Sciatic nerve (tissue), 2 donors: ENCODE measurements at places on chromosomes 12 and 14. TPM values are rescaled to one million over a fixed set of nuclear protein-coding genes. Genes with fewer than 3 reads are reported as not detected.

GRCh38 chr14:20970647-20970982, 15.3 kb downstream of the RNASE2 start:
- no peak for DNase-seq

- DNase-seq: no peak
These were observed 44.3 kb downstream of the TMTC2 start for GRCh38 chr12:82730953-82731459.

- DNase-seq: no peak
These were observed 36.3 kb upstream of the STK38L start for GRCh38 chr12:27207615-27208413.

DNA sequence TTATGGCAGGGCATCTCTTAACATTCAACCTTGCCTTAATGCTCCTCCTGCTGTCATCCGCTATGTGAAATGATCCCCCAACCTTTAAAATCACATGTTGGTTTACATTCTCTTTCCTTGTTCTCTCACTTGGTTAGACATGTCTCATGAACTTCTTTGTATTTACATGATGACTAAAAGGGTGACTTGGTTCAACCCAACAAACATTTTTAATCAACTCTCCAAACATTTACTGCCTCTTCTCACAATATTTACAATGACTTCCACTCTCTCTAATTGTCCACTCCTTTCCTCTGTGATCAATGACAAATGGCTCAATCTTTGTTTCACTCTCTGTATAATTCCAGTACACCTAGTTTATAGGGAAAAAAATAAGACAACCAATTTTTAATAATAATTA, 506.1 kb downstream of the NELL2 start:
- no peak for DNase-seq

GRCh38 chr14:28613532-28613931, 153.1 kb upstream of the FOXG1 start:
- DNase-seq: no peak

NKX2-1 gene
- total RNA-seq: 0.22 TPM

HVCN1 gene
- 7.5 TPM for total RNA-seq

DNA sequence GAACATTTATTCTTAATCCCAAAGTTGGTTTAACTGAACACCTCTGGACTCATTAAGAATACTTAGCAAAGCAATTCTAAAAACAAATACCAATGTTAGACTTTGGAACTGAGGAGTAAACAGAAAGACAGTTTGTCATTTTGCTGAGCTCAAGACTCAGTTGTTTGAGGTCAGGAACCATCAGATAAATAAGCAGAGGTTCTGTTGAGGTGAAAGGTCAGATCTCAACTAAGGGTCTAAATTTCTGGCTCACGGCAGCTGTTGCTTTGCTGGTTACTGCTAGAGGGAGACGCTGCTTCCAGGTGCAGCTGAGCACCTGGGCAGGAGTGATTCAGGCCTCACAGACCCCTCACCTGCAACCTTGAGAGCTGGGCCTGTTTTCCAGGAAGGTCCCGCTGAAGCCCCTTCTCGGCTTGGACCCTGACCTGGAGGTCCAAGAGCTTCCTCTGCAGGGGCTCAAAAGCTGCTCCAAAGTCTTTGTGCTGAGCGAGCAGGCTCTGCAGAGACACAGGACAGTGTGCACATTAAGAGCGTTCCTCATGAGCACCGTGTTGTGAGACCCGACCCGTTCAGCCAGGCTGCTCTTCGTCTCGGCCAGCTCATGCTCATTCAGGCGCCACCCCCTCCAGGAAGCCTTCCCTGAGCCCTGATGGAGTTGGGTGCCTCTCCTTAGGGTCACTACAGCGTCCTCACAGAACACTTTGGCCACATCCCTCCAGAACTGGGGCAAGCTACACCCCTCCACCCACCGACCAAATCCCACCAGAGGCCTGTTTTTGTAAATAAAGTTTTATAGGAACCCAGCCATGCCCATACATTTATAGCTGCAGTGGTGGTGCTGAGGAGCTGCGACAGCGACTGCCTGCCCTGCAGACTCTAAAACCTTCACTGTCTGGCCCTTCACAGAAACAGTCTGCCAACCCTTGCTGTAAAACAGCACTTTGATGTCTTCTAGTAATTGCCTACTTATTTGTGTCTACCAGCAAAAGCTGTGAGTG, 72.0 kb downstream of the SYNE3 start:
- DNase-seq: no peak

GRCh38 chr12:29238822-29239291, 89.8 kb downstream of the FAR2 start:
- DNase-seq: no peak

DNA sequence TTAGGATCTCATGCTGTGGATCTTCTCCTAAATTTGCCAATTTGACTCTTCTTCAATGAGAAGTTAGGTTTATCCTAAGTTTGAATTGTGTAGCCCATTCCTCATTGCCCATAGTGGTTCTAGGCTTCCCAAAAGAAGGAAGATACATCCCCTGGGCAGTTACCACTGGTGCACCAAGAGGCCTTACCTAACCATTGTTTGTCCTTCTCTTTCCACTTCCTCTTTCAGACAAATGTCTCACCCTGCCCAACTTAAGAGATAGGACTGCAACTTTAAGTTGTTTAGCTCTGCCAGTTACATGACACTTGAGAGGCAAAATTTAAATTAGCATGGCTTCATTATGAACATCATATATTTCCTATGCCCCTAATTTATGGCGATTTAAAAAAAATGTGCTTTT, 9.4 kb upstream of the KCNH3 start:
- DNase-seq: no peak
